ENCODE measurements at places on chromosomes 6 and 20.

GRCh38 chr6:26468829-26469228, 11.1 kb downstream of the BTN2A1 start:
- no peak for DNase-seq

GRCh38 chr20:41570557-41570956, 47.6 kb downstream of the CHD6 start:
- DNase-seq, result no peak

- DNase-seq, result no peak
These were observed 14.3 kb upstream of the SLC22A3 start for GRCh38 chr6:160333841-160334240.

- DNase-seq, result no peak
These were observed 28.3 kb upstream of the FBXO30 start for GRCh38 chr6:145842693-145843546.

GRCh38 chr20:8271727-8272126, 139.7 kb downstream of the PLCB1 start:
- no peak for DNase-seq

- no peak for DNase-seq
These were observed 913.0 kb downstream of the C6orf118 start for GRCh38 chr6:164396071-164397047.

DNA sequence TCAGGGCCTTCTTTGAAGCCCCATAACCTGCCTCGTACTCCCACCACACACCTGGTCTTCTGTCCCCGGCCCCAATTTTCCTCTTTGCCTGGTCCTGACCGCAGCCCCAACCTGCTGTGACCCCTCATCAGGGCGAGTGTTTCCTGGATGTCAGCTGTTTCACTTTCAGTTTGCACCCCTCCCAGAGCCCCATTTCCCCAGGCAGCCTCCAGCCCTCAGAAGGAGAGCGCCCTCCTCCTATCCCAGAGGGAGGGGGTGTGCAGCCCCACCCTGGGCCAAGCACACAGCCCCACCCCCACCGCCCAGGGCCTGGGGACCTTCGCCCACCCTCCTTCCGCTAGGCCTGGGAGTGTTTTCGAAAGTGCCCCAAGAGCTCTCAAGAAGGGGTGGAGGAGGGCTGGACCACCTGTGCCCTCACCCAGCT, 1.5 kb downstream of the BAK1 start:
- no peak for DNase-seq

Measured in NCI-H2171 (cell line).